Esophagus squamous epithelium (tissue), 5 donors: ENCODE measurements at places on chromosomes 11 and 22.

GRCh38 chr22:39906207-39906606 lies 5.3 kb downstream of the GRAP2 start:
- DNase-seq: no peak

- no peak for DNase-seq
Measured at GRCh38 chr22:43789452-43789851, 22.7 kb downstream of the EFCAB6 start.

- no peak for DNase-seq
Measured at GRCh38 chr11:4006946-4007680, 87.5 kb upstream of the RRM1 start.

DNA sequence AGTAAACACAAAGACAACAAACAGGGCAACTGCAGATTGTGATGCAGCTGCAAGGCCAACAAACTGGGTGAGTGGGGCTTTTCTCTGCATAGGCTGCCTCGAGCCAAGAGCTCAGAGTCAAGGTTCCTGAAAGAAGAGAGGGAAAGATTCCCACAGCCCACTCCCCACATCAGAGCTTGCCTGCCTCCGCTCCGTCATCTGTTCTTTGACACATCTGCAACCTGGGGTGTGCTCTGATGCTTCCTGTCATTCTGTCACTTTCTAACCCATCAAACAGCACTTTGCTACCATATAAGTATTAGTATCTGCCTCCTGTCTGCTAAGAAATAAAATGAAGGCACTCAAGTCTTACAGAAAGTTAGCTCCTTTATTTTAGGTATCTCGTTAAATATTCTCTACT lies 46.9 kb downstream of the C22orf31 start:
- DNase-seq: no peak

DNA sequence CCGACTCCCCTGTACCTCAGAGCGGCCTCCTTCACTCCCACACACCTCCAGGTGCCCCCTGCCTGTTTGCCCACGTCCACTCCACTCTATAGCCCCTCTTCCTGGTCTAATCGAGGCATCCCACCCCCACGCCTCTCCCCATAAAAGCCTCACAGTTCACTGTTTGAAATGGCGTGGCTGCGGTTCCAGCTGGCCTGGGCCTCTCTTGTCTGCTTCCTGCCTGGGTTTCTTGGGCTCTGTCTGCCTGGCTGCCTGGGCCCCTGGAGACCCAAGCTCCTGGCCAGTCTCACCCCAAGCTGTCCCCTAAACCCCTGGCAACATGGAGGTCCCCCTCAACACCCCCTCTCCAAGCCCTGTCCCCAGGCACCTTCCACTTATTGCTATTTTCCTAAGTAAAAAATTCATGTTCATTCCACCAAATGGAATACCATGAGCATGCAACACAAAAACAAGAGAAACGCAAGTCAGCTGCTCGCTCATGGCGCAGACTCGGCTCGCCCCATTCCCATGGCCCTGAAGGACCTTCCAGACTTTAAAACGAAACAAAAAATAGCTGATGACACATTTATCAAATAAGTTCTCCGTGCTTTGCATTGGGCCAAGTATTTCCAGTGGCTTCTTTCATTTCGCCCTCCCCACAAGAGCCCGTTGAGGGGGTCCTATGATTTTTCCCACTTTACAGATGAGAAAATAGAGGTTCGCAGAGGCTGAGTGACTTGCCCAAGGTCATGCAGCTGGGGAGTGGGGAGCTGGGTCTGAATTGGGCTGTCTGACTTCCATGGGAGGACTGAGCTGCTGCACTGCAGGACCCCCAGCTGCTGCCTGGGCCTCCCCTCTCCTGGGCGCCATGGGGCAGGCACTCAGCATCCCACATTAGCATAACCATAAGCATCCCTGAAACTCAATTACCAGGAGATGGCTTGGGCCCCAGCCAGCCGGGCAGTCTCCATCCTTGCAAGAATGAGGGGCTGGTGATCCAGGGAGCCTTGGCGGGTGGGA lies 11.7 kb upstream of the FLRT1 start:
- DNase-seq: no peak

DNA sequence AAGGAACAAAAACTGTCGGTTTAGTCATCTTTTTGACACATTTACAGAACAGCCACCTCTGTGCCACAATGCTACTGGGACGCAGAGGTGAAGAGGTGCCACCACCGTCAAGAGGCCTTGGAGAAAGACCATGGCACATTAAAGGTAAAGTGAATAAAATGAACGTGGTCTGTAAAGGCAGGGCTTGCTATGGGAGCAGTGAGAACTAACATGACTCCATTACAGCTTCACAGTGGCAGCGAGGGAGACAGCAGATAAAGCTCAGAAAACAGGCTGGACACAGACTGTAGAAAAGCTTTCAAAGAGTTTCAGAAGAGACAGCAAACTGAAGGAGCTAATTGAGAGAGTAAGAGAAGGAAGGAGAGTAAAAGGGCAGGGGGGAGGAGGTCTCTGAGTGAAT lies 102.9 kb downstream of the GAB2 start:
- no peak for DNase-seq

GRCh38 chr11:120413480-120413879 lies 77.3 kb downstream of the ARHGEF12 start:
- no peak for DNase-seq

DNA sequence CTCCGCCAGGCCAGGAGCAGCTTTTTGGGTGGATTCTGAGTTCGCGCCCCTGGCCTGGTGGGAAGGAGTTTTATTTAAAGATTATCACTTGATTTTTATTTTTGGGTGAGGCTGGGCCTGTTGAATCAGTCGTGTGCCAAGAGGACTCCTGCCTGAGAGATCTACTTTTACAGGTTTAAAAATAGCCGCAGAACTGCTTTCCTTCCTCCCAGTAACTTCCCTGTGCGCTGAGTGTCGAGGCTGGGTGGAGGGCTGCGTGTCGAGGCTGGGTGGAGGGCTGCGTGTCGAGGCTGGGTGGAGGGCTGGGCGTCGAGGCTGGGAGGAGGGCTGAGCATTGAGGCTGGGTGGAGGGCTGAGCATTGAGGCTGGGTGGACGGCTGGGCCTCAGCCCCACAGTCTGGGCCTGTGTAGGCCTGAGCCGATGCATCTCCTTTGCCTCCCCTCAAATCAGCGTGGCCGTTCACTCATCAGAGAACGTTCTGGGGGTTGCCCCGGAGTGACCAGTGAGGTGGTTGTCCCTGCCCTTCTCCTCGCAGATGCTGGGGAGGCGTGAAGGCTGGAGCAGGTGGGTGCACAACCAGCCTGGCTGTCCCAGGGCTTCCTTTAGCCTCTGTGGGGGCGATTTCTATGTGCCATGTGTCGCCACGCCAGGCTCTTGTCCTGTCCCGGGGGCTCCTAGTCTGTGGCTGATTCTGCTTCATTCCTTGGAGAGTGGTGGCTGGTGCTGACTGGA lies 30.1 kb downstream of the GRAMD4 start:
- no peak for DNase-seq

DNA sequence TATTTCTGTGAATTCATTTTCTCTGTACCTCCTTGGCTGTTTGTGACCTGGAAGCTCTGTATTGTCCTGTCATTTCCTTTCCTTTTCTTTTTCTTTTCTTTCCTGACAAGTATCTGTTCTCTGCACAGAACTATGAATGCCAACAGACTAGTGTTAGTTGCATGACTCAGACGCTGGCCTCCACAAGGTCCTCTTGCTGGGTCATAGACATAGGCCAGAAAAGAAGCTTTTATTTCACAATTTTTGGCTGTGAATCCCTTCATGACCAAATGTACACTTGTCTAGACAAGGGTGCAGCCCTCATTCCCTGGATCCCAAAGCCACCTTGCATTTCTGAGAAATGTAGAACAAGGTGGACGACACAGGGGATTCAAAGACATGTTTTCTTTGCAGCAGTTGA lies 104.1 kb upstream of the MTNR1B start:
- DNase-seq: no peak

DNA sequence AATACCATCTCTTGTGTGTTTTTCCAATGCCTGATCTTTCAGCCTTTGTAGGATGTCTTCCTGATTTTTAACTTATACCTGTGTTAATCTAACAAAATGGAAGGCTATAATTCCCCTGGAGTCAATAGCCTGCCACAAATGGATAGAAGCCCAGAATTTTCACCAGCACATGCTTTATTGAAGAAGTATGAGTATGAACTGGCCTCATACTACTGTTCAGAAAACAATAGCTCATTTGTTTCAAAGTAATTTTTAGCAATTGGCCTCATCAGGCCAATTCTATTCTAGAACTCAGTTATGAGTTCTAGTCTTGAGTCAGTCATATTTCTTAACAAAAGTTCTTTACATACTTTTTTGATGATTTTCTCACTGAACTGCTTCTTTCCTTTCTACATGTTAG lies 40.6 kb upstream of the SLC37A2 start:
- DNase-seq: no peak

DNA sequence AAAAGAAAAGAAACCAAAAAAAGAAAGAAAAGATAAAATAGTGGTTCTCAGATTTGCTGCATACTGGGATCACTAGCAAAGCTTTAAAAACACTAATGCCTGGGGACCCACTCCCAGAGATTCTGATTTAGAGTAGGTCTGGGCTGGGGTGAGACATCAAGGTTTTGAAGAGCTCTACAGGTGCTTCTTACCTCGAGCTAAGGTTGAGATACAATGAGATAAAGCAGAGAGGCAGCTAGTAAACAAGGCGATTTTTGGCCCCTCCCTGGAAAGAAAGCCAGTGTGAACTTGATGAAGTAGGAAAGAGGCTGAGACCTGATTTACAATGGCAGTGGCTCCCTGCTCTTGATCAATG lies 327.6 kb upstream of the CCDC90B start:
- no peak for DNase-seq

DNA sequence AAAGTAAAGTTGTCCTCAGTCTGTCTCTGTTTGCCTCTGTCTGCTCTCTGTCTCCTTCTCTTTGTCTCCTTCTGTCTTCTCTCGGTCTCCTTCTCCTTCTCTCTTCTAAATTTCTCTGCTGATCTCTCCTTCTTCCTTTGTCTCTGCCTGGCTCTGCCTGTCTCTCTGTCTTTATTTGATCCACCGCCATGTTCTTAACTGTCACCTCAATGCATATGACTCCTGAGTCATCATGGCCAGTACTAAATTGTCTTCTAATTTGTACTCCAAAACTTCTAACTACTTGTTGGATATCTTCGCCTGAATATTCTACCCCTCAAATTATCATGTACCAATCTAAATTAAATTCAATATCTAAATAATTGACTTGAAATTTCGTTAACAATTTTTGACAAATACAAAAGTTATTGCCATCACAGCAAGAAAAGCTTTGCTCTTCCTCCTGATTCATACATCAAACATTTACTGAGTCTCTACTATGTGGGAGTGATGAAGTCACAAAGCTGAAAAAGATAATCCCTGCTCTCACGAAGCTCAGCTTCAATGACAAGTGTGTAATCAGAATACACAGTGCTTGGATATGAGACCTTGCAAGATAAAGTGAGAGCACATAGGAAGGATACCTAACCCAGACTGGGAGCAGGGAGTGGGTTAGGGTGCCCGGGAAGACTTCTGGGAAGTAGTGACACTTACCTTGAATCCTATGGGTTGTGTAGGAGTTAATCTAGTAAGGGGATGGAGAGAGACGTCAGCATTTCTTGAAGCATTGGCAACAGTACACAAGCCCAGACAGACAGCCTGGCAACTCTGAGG lies 193.0 kb downstream of the MAML2 start:
- DNase-seq: no peak

- no peak for DNase-seq
Measured at GRCh38 chr11:88402192-88402715, 64.7 kb upstream of the CTSC start.

GRCh38 chr22:36816339-36816635 lies 548 bp downstream of the PVALB start:
- no peak for DNase-seq

DNA sequence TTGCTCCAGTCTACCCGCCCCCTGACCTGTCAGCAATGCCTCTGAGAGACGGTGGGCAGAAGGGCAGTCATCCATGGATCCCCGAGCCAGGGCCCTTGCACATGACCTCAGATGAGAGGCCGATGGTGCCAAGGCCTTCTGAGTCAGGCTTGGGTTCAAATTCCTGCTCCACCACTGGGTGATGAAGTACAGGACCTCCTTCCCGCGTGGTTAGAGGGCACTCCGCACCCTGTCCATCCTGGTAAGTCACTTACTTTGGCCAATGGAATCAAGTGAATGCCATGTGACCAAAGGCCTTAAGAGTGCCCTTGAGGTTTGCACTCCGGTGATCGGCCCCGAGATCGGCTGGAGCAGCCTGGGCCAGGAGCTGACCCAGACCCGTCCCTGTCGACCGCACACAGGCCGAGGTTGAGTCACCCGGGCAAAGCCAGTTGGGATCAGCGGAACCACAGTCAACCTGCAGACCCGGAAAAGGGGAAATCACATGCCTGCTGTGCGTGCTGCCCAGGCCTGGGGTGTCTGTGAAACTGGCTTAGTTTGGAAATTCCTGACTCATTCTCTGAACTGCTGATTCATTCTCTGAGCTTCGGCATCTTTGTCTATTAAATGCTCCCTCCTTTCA lies 48.9 kb downstream of the RTL6 start:
- DNase-seq: no peak
